KBM-7 (cell line): ENCODE measurements at places on chromosomes 11 and 22.

GRCh38 chr22:24049211-24049610 is 38.1 kb downstream of the CABIN1 start:
- DNase-seq, result no peak

GRCh38 chr11:62127426-62127825 is 3.6 kb downstream of the INCENP start:
- DNase-seq, result no peak

DNA sequence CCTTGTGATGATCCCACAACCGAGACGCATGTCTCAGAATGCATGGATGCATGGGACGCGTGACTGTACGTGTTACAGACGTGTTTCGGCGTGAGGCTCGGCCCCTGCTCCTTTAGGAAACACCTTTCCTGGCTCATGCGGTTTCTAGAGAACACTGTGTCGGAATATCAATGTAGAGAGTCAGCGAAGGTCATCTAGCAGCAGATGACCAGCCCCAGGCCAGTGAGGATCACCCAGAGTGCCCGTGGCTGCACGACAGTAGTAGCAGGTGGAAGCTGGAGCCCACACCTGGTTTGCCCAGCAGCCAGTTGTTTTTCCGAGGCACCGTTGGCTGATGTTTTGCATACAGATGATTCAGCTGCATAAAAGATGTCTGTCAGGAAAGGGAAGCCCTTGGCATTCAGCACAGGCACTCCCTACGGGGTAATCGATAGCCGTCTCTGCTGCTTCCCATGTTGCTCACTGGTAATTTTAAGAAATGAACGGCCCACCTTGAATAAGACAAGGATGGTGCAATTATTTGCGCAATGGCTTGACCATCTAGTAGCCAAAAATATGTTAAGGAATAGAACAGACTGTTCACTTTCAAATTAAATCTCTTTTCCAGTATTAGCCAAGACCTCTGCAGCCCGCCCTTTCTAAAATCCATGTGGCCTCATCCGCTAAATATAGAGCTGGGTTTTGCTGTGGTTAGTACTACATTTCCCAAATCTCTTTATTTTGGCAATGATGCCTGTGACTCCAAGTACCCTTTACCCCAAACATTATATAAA is 1.1 kb upstream of the CLTCL1 start:
- peak; percentile 8 for DNase-seq

GRCh38 chr11:65013130-65013887 is 651 bp upstream of the ARL2 start:
- DNase-seq, result peak; percentile 96

DNA sequence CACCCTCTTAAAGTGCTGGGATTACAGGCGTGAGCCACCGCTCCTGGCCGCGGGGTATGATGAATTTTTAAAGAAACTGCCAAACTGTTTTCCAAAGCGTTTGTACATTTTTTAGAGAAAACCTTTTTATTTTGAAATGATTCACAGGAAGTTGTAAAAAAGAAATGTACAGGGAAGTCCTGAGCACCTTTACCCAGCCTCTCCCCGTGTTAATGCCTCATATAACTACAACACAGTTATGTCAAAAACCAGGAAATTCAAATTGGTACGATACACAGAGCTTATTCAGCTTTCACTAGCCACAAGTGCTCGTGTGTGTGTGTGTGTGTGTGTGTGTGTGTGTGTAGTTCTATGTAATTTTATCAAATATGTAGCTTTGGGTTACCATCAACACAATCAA is 7.0 kb upstream of the FAM118A start:
- DNase-seq, result no peak

GRCh38 chr11:35090125-35090524 is 48.8 kb upstream of the CD44 start:
- no peak for DNase-seq

- no peak for DNase-seq
Measured at GRCh38 chr11:36257351-36257750, 31.9 kb downstream of the COMMD9 start.

- DNase-seq, result peak; percentile 70
Measured at GRCh38 chr11:67071420-67072284, 15.0 kb downstream of the RHOD start.

GRCh38 chr11:57274904-57275498 is 38.0 kb upstream of the APLNR start:
- no peak for DNase-seq

GRCh38 chr11:74780248-74781005 is 31.8 kb downstream of the RNF169 start:
- DNase-seq, result no peak

DNA sequence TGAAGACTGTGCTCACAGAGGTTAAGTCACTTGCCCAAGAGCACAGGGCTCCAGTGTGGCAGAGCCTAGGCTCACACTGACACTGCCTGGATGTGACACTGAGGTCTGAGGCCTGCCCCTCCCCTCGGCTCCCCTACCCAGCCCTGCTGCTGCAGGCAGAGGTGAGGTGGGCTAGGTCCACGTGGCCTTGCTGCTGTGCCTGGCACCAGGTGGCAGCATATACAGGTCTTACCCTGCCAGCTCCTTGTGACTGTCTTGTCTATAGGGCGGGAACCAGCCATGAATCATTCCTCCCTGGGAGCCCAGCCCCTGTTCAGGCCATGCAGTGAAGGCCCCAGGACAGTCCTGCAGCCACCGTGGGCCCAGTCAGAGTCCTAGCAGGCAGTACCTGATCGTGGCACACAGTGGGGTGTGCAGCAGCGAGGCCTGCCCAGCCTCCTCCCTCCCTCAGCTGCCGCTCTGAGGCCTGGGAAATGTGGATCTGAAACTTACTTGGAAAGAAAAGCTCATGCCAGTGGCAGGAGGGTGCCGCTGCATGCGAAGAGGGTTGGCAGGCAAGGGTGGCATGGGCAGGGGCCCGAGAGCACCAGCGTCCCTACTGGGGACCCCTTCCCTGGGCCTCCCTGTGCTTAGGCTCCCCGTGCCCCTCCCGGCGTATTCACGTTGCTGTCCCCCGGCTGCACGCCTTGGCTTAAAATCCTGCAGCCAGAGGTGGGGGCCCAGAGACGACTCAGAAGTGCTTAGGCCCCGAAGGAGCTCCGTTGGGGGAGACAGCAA is 1.2 kb upstream of the CERK start:
- DNase-seq, result peak; percentile 58

GRCh38 chr22:43999378-43999777 is 24.7 kb upstream of the PARVB start:
- no peak for DNase-seq

DNA sequence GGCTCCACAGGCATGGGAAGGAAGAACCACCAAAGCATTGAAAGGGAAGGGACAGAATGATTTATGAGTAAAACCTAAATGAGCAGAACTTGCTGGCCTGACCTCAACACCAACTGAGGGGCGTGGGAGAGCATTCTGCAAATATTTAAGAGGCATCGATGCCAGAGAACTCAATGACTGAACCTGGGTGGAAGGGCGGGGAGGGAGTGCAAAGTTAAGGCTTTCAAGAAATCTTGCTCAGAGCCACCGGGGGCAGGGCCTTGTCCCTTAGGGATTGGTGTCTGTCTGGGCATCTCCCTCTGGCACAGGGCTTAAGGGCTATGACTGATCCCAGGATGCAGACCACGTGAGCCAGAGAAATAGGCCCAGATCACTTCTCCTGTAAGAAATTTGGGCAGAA is 137.1 kb downstream of the ADAMTS15 start:
- no peak for DNase-seq

DNA sequence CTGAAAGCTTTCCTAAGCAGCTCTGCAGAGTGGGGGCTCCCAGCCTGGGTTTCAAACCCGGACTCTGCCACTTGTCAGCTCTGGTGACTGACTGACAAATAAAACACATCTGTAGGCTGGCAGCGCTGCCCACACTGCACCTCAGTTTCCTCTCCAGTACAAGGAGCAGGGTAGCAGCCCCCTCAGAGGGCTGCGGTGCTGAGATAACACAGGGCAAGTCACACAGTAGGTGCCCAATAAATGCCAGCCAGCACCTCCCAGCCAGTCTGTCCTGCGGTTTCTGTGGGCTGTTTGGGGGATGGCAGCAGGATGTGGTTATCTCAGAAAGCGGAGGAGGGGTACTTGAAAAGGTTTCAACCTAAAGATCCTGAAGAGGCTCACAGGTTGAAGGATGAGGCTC is 1.5 kb downstream of the SYT12 start:
- DNase-seq, result peak; percentile 81

- no peak for DNase-seq
Measured at GRCh38 chr11:64858467-64859263, 14.2 kb upstream of the CDC42BPG start.

GRCh38 chr11:32225571-32226285 is 134.9 kb downstream of the RCN1 start:
- DNase-seq, result no peak

GRCh38 chr11:48880021-48880441 is 103.7 kb downstream of the TRIM51G start:
- no peak for DNase-seq
